PC-9 (cell line): ENCODE measurements at places on chromosomes 5 and 9. TPM values are rescaled to one million over a fixed set of nuclear protein-coding genes. Genes with fewer than 3 reads are reported as not detected.

Gene THBS4
- total RNA-seq: 6.6 and 8.1 TPM in 2 replicates

Gene TLX3
- not detected in 2 replicates for total RNA-seq

Gene KLF4
- total RNA-seq: 48.5 and 49.0 TPM in 2 replicates

Gene LCN10
- 0.94 and 2.2 TPM in 2 replicates for total RNA-seq

Gene PCDHGA3
- total RNA-seq: not detected in 2 replicates

Gene FOXI1
- not detected in 2 replicates for total RNA-seq

Gene PRRX2
- total RNA-seq: 0.98 and 1.6 TPM in 2 replicates

Gene RGS14
- 11.9 and 13.6 TPM in 2 replicates for total RNA-seq

Gene TAF11L12
- total RNA-seq: not detected in 2 replicates

Gene CCNJL
- total RNA-seq: 33.9 and 34.7 TPM in 2 replicates
